ENCODE measurements at places on chromosomes 4 and X.

GRCh38 chr4:153221783-153222706 lies 17.8 kb downstream of the TRIM2 start:
- DNase-seq = peak; percentile 84

- no peak for DNase-seq
Measured at GRCh38 chr4:10087152-10087791, 29.3 kb downstream of the WDR1 start.

GRCh38 chr4:45350438-45350837 lies 624.1 kb upstream of the GNPDA2 start:
- no peak for DNase-seq

DNA sequence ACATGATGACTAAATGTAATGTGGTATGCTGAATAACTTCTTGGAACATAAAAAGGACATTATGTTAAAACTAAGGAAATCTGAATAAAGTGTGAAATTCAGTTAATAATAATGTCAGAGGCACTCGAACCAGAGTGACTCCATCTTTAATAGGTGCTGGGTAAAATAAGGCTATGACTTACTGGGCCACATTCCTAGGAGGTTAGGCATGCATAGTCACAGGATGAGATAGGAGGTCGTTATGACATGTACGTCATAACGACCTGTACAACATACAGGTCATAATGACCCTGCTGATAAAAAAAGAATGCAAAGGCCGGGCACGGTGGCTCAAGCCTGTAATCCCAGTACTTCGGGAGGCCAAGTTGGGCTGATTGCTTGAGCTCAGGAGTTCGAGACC lies 28.9 kb upstream of the OPHN1 start:
- DNase-seq = no peak

GRCh38 chr4:15638418-15638817 lies 16.7 kb downstream of the FBXL5 start:
- no peak for DNase-seq

DNA sequence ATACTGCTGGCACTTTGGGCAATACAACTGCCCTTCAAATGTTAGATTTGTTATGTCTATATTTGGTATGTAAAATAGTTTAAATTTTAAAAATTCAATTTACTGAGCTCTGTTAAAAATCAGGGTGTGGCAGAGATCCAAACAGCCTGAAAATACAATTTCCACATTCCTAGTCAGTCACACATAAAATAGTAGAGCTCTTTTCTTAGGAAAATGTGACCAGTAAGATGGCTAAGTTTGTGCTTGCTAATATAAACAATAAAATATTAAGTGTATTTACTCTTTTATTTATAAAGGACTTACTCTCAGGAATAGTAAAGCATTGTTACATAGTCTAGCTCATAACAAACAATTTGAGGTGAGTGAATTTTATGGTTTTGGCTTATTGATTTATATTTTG lies 200.2 kb downstream of the DKK2 start:
- no peak for DNase-seq

GRCh38 chr4:67575232-67576058 lies 16.9 kb downstream of the STAP1 start:
- DNase-seq = no peak

DNA sequence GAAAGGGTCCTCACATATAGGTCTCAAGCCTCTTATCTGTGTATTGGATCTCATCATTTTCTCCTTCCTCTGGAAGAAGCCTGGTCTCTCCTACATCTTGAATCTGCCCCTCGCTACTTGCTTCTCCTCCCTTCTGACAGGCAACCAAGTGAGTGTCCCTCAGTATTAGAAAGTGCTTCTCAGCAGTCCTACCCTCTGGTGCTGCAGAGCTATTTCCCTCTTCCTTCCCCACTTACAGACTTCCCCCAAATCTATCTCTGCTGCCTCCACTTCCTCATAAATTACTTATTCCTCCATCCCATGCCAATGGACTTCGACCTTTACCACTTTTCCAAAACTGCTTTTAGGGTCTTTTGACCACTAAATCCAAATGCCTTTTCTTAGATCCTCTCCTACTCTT lies 129.1 kb upstream of the NAP1L5 start:
- no peak for DNase-seq

DNA sequence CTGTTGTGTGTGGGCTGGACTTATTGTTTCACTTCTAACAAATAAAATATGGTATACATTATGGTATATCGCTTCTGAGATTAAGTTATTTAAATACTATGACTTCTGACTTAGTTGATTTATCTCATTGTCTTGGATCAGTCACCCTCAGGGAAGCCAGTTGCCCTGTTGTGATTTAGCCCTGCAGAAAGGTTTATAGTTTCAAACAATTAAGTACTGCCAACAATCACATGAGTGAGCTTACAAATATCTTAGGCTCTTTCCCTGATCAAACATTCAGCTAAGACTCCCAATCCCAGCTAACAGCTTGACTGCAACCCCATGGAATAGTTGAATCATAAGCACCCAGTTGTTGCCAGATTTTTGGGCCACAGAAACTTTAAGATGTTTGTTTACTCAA lies 85.4 kb downstream of the MAGEC1 start:
- DNase-seq = no peak

GRCh38 chr4:142369141-142369540 lies 477.0 kb downstream of the INPP4B start:
- DNase-seq = no peak

- DNase-seq = no peak
Measured at GRCh38 chr4:8439168-8439567, 1.4 kb downstream of the ACOX3 start.

- DNase-seq = no peak
Measured at GRCh38 chr4:182124359-182124758, 118.8 kb upstream of the TENM3 start.

- DNase-seq = no peak
Measured at GRCh38 chr4:138656990-138657389, 358.6 kb upstream of the NOCT start.

DNA sequence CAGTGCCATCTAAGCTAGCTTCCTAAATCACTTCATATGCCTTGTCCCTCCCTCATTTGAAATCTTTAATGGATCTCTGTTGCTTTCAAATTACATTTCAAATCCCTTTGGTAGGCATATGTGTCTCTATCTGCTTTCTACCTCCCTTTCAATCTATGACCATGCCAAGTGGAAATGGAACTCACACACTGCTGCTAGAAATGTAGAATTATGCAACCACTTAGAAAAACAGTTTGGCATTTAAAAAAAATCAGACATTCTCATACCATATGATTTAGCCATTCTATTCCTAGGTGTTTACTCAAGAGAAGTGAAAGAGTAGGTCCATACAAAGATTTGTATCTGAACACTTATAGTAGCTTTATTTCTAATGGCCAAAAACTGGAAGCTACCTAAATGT lies 413.5 kb upstream of the INTU start:
- DNase-seq = no peak

DNA sequence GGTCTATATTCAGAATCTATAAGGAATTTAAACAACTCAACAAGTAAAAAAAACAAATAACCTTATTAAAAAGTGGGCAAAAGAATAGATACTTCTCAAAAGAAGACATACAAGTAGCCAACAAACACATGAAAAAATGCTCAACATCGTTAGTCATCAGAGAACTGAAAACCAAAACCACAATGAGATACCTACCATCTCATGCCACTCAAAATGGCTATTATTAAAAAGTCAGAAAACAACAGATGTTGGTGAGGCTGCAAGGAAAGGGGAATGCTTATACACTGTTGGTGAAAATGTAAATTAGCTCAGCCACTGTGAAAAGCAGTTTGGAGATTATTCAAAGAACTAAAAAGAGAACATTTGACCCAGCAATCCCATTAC lies 201.6 kb downstream of the QDPR start:
- no peak for DNase-seq

DNA sequence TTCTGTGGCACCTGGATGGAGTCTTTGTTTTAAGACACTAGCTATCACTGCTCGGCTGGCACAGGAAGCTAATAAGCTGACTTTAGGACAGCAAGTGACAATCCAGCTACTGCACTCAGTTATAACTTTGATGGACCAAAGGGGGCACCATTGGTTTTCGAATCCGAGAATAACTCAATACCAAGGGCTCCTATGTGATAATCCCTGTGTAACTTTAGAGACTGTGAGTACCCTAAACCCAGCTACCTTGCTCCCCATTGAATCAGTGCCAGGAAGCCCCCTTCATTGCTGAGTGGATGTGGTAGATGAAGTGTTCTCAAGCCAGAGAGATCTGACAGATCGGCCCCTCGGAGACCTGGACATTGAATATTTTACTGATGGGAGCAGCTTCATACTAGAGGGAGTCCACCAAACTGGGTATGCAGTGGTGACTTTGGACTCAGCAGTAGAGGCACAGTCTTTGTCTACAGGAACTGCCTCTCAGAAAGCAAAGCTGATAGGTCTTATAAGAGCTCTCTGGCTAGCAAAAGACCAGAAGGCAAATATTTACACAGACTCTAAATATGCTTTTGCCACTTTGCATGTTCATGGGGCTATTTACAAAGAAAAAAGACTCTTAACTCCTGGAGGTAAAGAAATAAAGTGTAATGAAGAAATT lies 35.5 kb upstream of the UGT2B7 start:
- no peak for DNase-seq

GRCh38 chrX:15816438-15816809 lies 26.1 kb downstream of the ZRSR2 start:
- no peak for DNase-seq

GRCh38 chrX:45137531-45137930 lies 63.1 kb downstream of the DIPK2B start:
- no peak for DNase-seq

- DNase-seq = no peak
Measured at GRCh38 chr4:62804075-62804474, 1603.9 kb downstream of the ADGRL3 start.

- DNase-seq = no peak
Measured at GRCh38 chrX:136963973-136964372, 69.8 kb downstream of the GPR101 start.

DNA sequence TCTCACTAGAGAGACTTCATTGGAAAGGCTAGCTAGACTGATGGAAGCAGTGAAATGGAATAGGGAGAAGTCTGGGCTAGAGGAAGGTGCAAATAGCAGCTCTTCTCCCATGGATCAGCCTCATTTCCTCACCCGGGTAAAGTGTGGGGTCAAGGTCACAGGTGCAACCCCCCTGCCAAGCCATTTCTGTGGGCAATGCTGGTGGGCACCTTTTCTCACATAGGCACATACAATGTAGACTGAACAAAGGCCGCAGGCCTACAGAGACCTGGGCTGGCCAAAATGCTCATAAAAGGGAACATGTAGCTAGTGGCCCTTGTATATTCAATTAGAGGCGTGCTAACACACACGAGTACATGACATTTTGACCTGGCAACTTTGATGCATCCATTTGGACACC lies 71.5 kb upstream of the EFNB1 start:
- DNase-seq = no peak

DNA sequence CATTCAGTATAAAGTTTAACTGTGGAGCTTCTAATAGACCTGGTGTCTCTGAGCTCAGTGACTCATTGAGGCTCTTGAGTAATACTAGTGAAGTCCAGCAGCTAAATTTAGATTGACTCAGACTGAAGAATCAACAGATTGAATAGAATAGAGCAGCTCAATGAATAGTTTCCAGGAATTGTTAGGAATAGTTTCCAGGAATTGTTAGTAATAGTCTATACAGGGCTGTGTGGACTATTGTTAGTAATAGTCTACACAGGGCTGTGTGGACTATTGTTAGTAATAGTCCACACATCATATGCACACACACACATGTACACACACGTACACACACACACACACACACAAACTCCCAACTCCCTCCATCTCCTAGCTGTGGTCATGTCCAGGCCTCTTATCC lies 3.0 kb downstream of the GIMD1 start:
- no peak for DNase-seq
